ENCODE measurements at places on chromosomes 5 and 9. TPM values are rescaled to one million over a fixed set of nuclear protein-coding genes. Genes with fewer than 3 reads are reported as not detected.

CDH9 gene
- total RNA-seq, result 0.79 TPM

SFXN1 gene
- 97.2 TPM for total RNA-seq

WHRN gene
- total RNA-seq, result 2.2 TPM

TRPM6 gene
- total RNA-seq, result 0.86 TPM

ALDH7A1 gene
- 148 TPM for total RNA-seq

DBH gene
- not detected for total RNA-seq

PCDHB7 gene
- total RNA-seq, result 0.52 TPM

HEMGN gene
- not detected for total RNA-seq

BNC2 gene
- 40.8 TPM for total RNA-seq

ADCY2 gene
- total RNA-seq, result 31.3 TPM

FAT2 gene
- 0.18 TPM for total RNA-seq

SMC5 gene
- total RNA-seq, result 27.6 TPM

SPATA31D4 gene
- not detected for total RNA-seq

GDA gene
- total RNA-seq, result 3.6 TPM

QSOX2 gene
- 25.0 TPM for total RNA-seq

MAP1B gene
- total RNA-seq, result 67.1 TPM

ATG12 gene
- total RNA-seq, result 46.3 TPM
